Activated CD4-positive, alpha-beta T cell treated with anti-CD3 and anti-CD28 coated beads for 36 hours (primary cell): ENCODE measurements at places on chromosomes 11 and 22. TPM values are rescaled to one million over a fixed set of nuclear protein-coding genes. Genes with fewer than 3 reads are reported as not detected.

DNA sequence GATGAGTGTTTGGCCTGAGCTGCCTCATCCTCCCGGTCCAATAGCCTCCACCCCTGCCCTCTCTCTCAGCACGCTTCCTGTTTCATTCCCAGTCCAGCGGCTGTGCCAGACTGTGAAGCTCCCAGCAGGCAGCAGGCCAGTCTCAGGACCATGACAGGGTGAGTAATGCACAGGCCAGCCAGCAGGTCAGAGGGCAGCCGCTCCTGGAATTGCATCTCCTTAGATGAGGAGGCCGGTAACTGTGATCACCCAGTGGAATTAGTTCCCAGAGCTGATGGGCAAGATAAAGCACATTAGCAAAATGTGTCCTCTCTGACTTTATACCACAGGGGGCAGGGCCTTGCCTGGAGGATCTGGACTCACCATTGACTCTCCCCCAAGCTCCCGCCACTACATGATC is 251.2 kb downstream of the ETS1 start:
- no peak for DNase-seq

The CARD18 gene
- not detected for total RNA-seq

- no peak for DNase-seq
Observed at GRCh38 chr11:35348898-35349687, 70.3 kb downstream of the SLC1A2 start.

The TSPAN32 gene
- 6.0 TPM for total RNA-seq

GRCh38 chr11:11973361-11973800 is 35.0 kb downstream of the DKK3 start:
- no peak for DNase-seq

GRCh38 chr22:49771266-49772065 is 56.2 kb downstream of the BRD1 start:
- DNase-seq: no peak

DNA sequence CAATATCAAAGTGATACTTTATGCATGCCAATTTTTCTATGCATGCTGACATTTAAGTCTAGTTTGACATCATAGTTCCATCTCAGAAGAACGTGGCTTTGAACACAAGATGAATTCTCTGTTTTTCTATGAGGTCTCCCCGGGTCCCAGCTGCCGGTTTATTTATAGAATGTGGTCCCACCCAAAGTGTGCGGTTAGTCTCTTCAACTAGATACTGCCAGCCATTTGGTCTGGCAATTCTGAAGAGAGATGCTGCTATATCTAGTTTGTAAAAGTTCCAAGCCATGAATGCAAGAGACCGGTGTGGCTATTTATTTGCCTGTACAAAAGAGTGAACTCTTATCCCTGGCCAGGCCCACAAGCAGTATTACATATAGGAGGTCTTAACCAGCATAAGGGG is 9.2 kb downstream of the OR5A2 start:
- DNase-seq: no peak

The RAB39A gene
- total RNA-seq: 0.12 TPM

The ANGPTL5 gene
- not detected for total RNA-seq

DNA sequence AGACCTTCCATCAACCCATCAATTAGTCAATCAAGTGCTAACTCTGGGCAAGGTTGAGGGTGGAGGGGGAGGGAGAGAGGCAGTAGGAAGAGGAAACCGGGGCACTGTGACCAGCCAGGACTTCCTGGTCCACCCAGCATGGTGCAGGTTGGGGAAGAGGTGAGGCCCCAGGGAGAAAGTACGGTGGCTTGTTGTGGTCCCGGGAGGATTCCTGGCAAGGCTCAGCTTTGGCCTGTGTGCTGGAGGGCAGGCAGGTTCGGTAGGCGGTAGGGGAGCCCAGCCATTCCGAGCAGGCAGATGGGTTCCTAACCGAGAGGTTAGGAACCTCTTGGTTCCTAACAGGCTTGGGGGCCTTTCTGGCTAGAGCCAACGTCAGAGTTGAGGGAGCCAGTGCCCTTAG is 10.8 kb downstream of the ST14 start:
- no peak for DNase-seq

DNA sequence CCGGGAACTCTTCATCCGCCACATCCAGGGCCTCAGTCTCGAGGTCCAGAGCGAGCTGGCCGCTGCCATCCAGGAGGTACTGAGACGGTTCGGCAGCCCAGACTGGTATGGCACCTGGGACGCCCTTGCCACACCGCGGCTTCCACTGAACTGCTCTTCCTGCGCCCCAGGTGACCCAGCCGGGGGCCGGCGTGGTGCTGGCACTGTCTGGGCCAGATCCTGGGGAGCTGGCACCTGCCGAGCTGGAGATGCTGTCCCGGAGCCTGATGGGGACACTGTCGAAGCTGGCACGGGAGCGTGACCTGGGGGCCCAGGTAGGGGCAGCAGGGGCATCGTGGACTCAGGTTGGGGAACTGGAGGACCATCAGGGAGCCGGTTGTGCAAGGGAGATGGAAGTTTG is 1.4 kb downstream of the CCDC88B start:
- DNase-seq: no peak
